ENCODE measurements at places on chromosomes 5 and 9. TPM values are rescaled to one million over a fixed set of nuclear protein-coding genes. Genes with fewer than 3 reads are reported as not detected.
A peak's percentile ranks its signal among the peaks of the same experiment; 100 is the strongest.

Gene ZNF366
- not detected for total RNA-seq

Gene SLC34A1
- 0.50 TPM for total RNA-seq

DNA sequence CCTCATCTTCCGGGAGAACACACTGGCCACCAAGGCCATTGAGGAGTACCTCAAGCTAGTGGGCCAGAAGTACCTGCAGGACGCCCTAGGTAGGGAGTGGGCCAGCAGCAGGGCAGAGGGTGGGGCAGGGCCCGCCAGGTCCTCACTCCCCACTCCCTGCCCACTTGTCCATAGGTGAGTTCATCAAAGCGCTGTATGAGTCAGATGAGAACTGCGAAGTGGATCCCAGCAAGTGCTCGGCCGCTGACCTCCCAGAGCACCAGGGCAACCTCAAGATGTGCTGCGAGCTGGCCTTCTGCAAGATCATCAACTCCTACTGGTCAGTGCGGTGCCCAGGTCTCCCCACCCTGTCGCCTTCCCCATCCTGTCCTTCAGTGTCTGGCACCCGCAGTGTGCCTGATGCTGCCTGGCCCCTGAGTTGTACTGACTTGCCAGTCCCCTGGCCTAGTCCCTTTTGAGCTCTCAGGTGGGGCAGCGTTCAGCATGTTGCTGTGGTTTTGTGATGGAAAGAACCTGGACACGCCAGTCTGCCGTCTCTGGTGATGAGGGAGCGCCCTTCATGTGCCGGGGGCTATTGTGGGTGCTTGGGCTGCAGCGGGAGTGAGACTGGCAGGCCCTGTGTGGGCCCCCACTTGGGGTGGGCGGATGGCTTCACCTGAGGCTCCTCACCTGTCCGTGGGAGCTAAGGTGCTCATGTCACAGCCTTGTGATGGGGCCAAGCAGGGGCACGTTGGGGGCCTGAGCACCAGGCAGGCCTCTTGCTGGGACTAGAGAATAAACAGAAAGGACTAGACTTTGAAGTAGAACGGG lies 112.3 kb downstream of the DAB2IP start:
- no peak for DNase-seq

- DNase-seq = no peak
Observed at GRCh38 chr5:68368311-68369022, 152.9 kb downstream of the PIK3R1 start.

GRCh38 chr9:82275258-82275927 lies 286.8 kb downstream of the SPATA31D1 start:
- DNase-seq = no peak

DNA sequence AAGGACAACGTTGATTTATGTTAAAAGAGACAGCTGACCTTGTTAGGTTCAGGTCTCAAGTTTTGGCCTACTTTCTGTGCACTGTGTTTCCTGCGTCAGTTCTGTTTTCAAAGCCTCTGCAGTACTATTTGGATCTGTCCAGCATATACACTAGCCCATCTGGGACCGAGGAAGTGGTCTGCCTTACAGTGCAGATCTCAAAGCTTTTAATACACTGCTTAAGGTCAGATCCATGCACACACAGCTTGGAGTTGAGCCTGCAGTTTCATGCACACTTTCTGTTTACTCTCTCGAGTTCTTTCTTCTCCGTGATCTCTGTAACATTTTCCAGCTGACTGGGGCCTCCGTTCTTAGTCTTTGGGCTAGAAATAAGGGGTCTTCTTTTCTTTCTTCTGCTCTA lies 24.1 kb downstream of the CARTPT start:
- DNase-seq = no peak

- no peak for DNase-seq
Observed at GRCh38 chr5:58121391-58121790, 338.5 kb downstream of the PLK2 start.

Gene TPM2
- total RNA-seq = 20.9 TPM

- no peak for DNase-seq
Observed at GRCh38 chr5:122400341-122400740, 88.3 kb downstream of the SNCAIP start.

DNA sequence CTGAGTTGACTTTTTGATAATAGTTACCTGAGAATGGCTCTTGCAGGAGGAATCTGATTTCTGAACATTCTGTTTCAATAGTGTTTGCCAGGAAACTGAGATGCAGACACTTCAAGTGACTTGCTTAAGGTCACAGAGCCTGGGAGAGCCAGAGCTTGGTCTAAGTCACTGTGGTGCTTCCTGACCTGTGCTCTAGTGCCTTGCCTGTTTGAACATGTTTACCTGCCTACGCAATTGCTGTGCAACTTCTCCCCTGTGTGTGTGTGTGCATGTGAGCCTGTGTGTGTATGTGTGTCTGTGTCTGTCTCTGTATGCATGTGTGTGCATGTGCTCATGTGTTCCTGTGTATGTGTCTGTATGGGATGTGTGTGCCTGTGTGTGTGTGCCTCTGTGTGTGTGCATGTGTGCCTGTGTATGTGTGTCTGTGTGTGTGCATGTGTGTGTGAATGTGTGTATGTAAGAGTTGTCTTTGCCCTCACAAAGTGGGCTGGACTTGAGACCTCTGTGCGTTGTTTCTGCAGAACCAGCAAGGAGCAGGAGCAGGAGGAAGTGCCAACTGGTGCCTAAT lies 185.8 kb downstream of the GADD45G start:
- no peak for DNase-seq

DNA sequence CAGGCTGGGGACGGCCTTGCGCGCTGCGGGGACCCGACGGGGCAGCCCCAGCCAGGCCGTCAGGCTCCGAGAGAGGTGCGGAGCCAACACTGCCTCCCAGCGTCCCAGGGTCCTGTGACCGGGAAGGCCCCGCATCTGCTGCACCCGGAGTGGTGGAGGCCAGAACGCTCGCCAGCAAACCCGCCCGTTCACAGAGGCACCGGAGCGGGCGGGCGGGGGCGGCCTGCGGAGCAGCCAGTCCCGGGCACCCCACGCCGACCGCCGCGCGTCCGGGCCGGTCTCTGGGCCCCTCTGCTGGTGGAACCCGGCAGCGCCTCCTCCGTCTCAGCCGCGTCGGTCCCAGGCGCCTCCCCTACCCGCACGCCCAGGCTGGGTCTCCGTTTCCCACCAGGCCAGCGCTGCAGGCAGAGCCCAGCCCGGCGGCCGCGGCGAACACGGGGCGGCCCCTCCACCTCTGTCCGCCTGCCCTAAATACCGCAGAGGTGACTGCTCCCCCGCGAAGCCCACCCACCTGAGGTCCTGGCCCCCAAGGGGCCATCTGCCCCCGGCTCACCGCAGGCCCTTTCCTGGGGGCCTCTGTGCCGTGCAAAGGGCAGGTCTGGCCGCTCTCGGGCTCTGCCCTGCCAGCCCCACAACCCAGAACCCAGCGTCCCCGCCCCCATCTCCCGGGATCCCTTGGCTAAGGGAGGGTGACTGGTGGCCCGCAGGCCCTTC lies 15.9 kb downstream of the EXD3 start:
- DNase-seq = peak; percentile 77
